ENCODE measurements at places on chromosomes 1 and 21.
A peak's percentile ranks its signal among the peaks of the same experiment; 100 is the strongest.

GRCh38 chr1:234205966-234206365, 167.3 kb upstream of the COA6 start:
- DNase-seq, result no peak

- DNase-seq, result no peak
Observed at GRCh38 chr1:60762176-60762575, 320.2 kb upstream of the NFIA start.

DNA sequence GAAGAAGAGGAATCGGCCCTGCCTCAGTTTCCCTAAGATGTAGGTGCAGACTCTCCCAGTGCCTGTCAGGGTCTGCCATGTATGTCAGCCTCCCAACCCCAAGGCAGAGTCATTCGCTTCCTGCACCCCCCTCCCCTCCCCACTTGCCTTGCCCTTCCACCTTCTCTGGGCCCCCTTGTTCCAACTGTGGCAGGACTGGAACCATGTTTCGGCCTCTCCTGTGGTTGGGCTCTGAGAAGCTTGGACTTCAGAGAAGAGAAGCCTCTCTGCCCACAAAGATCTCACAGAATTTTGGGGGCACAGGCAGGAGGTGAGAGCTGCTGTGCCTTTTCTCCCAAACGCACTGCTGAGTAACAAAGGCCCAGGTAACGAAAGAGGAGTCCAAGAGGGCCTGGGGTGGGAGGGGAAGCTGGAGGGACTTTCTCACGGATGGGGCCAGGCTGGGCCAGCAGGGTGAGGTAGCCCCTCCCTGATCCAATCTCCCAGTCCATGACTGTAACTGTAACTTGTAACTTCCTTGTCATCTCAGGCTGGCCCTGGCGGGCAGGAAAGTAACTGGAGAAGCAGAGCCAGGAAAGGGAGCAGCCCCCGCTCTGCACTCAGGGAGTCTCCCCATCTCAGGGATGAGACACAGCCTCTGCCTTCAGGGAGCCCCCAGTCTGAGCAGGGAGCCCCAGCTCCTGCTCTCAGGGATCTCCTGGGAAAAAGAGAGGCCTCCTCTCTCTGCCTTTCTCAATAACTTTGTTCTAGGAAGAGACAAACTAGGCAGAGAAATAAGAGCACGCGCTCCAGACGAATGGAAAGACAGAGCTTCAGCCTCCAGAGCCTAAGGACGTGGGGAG, 11.3 kb downstream of the CRABP2 start:
- DNase-seq, result no peak

DNA sequence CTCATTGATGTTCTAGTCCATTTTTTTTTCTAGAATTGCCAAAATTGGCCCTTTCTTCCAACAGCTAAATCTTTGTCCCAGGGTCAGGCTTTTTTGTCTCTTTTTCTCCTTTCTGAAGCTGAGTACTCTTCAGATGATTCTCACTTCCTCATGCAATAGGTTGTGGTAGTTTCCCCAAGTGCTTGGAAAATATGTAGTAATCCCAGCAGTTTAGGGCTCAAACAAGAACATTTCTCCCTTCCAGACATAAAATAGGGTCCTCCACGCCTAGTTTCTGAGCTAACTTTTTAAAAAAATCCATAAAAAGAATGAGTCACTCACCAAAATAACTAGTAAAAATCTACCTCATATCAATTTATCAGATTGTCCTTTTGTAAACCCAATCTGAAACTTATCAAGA, 10.0 kb upstream of the MCOLN3 start:
- no peak for DNase-seq

- no peak for DNase-seq
Observed at GRCh38 chr21:39444421-39445180, 977 bp downstream of the LCA5L start.

GRCh38 chr1:157734321-157734720, 33.8 kb upstream of the FCRL3 start:
- no peak for DNase-seq

DNA sequence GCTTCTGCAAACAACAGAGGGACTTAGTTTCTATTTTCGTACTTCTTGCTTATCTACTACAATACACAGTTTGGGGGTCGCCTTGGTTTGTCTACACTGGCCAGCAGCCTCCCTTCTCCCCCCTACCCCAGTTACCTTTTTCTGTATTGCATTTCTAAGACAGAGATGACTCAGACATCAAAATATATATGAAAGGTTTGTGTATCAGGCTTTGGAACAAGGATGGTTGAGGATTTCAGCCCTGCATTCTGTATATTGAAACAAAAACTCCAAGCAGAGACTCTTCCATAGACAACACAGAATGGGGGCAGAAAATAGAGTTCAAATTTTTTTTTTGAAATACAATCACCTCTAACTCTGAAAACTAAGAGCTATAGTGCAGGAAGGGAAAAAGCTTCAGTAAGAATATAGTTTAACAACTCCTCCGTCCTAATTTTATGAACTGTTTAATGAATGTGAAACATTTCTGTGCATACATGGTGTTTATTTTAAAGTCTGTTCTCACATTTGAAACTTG, 1.9 kb downstream of the SAMD13 start:
- DNase-seq, result no peak

- no peak for DNase-seq
Observed at GRCh38 chr21:19986396-19986795, 1011.8 kb upstream of the NCAM2 start.

DNA sequence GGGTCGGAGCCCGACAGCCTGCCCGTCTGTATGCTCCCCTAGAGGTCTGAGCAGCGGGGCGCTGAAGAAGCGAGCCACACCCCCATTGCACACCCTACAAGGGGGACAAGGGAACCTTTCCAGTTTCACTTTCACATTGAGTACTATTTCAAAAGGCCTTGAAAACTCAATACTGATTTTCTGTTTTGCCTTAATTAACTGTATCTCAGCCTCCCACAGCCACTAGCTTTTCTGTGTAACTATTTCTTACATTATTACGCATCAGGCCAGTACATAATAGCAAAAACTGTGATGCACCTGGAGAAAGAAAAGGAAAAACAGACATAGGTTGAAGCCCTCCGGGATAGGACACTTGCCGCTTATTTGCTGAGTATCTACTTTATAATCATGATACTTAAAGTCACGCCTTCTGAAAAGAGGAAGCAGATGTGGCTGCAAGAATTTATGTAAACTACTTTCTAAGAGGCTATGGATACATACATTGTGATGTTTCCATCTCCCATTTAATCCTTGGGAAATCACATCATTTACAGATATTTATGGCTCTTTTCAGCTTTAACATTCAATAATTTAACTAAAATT, 1719.5 kb downstream of the MRPL39 start:
- no peak for DNase-seq

- no peak for DNase-seq
Observed at GRCh38 chr1:22275167-22275566, 132.3 kb upstream of the WNT4 start.

DNA sequence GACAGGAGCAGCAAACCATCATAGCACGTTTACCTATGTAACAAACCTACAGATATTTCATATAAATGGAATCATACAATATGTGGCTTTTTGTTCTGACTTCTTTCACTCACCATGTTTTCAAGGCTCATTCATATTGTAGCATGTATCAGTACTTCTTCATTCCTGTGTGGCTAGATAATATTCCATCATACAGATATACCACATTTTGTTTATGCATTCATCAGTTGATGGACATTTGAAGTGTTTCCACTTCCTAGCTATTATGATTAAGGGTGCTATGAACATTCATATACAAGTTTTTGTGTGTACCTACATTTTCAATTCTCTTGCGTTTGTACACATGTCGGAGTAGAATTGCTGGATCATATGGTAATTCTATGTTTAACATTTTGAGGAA, 90.1 kb downstream of the CDC42BPA start:
- no peak for DNase-seq

- DNase-seq, result no peak
Observed at GRCh38 chr1:217681806-217682205, 50.7 kb downstream of the SPATA17 start.

- no peak for DNase-seq
Observed at GRCh38 chr1:85494074-85494903, 29.3 kb upstream of the DDAH1 start.

GRCh38 chr21:18449605-18450550, 46.3 kb upstream of the TMPRSS15 start:
- no peak for DNase-seq

- DNase-seq, result peak; percentile 16
Observed at GRCh38 chr1:117657031-117657430, 51.2 kb downstream of the TENT5C start.

DNA sequence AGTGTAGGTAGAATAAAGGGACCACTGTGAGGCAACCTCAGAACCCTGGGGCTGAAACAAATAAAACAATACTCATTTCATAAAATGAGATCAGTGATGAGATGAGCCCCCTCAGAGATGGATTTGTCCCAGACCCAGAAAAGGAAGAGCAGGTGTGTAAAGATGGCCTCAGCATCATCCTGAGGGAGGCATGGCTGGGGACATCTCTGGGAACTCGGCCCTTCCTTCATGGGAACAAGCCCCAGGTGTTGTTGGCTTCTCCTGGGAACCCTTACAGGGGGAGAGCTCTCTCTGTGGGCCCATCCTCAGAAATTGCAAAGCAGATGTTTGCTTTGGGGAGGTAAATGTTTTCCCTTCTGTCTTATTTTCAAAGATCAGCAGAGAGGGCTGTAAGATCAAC, 133.2 kb upstream of the USP24 start:
- DNase-seq, result no peak

- DNase-seq, result no peak
Observed at GRCh38 chr21:17763288-17764037, 55.7 kb downstream of the C21orf91 start.

DNA sequence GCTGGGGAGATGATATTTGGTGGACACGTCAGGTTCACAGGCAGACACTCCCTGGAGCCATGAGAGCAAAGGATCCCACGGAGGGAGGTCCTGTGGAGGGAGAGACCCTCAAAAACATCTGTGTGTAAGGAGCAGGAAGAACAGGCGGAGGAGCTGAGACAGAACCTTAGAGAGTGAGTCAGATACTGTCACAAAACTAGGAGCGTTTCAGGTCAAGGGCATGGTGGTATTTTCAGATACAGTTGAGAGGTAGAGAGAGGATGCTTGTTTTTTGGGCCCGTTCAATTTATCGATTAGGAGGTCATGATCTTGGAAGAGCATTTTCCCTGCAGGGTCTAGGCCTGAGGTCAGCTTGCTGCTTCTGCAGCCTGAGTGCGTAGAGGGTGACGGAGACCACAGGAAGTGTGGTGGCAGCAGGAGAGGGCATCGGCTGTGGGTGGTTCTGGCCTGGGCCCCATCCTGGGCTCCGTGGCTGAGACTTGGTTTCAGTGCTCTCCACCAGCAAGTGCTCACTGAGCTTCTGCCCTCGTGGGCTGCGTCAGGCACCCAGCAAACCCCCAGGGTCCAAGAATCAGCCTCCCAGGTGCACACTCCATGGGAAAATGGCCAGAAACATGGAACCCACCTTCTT, 39.9 kb downstream of the SPSB1 start:
- DNase-seq, result no peak

GRCh38 chr1:216047811-216048572, 375.3 kb downstream of the USH2A start:
- DNase-seq, result no peak

DNA sequence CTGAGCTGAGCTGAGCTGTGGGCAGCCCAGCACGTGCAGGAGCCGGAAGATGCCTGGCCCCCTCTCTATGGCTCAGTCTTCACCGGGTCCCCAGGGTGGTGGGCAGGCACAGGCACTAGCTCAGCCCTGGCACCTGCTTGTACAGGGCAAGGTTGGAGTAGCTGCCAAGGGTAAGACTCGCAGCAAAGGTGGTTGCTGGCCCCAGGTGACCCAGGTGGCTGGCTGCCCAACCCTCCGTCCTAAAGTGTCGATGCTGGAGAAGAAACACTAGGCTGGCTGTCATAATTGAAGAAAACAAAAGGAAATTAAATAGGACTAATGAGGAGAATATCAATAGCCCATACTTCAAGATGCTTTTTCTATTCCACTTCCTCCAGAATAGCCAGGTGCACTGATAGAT, 77.1 kb upstream of the ACTL8 start:
- DNase-seq, result no peak

- DNase-seq, result no peak
Observed at GRCh38 chr1:6923955-6924881, 139.0 kb downstream of the CAMTA1 start.

- DNase-seq, result no peak
Observed at GRCh38 chr1:178337091-178337706, 159.6 kb downstream of the CLEC20A start.

- DNase-seq, result no peak
Observed at GRCh38 chr1:160220301-160220700, 15.1 kb downstream of the PEA15 start.

DNA sequence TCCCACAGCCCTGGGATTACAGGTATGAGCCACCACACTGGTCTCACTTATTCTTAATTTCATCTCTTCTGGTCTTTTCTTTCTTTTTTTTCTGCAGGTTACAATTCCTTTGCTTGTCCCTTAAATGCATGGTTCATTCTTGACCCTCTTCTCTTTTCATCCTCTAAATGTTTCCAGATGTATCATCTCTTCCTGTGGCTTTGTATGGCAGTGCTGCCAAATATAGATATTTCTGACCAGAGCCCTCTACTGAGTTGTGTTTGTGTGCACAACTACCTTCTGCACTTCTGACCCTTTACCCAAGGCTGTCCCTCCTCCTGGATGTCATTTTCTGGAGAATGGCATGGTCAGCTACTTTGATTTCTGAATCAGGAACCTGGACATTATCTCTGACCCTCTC, 32.5 kb downstream of the OLFML3 start:
- no peak for DNase-seq

DNA sequence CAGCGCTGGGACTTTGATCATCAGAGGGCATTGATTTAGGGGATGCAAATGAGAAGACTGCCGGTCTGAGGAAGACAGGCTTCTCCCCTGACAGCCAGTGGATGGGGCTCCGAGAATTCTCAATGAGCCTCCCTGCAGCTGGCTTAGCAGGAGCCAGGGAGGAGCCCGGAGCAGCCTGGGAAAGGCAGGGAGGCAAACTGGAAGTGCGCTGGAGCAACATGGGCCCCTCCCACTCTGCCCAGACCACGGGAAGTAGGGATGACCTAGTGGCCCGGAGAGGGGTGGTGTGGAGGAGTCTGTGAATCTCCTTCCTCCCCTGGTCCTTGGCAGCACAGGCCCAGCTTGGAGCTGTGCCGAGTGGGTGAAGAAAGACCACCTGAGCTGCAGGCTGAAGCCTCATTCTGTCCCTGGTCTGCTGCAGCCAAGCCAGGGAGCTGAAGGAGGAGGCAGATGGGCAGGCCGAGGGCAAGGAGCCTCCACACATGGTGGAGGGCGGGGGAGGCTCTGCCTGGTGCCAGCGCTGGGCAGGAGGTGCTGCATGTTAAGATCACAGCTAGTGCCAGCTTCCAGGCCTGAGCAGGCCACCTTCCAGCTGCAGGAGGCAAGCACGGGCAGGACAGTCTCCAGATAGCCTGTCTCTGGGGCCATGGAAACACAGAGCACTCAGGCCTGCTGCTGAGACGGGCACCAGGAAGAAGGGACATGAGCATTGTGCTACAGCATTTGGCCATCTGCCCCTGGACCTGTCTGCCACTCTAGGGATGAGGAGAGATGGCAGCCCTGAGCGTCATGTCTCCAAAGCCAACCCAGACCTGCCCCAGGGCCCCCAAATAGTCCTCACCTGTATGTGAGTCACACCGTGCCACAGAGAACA, 12.2 kb upstream of the CLSTN1 start:
- no peak for DNase-seq

Data from AG09309 (cell line).